ENCODE measurements at places on chromosomes 6 and 20.

DNA sequence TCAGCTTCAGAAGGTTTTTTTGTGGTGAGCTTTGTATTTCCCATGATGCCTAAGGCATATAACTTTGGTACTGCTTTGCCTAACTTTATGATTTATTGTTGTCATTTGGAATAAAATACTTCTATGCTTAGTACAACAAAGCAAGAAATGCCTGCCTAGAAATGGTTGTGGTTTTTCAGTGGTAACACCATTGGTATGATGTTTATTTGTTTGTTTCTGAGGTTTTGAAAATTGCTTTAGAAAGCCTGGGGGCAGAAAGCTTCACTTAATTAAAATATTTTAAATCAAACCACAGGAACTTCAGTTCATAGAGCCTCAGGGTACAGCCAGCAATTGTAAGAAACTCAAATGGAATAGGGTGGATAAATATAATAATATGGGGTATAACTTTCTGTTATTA lies 351.2 kb upstream of the MAP3K7 start:
- no peak for DNase-seq

GRCh38 chr20:24735263-24735662 lies 213.8 kb upstream of the CST7 start:
- DNase-seq = peak; percentile 23

DNA sequence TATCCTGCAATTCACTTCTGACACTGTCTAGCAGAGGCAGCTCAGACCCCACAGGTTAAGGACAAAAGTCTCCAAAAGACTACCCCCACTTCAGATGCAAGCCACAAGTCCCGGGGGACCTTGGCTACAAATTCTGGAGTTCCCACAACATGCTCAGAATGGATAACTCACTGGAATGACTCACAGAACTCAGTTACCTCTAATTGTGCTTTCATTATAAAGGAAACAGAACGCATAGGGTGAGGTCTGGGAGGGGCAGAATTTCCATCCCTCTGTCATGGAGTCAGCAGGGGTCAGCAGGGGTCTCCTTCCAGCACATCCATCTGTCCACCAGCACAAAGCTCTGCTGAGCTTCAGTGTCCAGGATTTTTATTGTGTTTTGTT lies 184.2 kb downstream of the CDH4 start:
- no peak for DNase-seq

DNA sequence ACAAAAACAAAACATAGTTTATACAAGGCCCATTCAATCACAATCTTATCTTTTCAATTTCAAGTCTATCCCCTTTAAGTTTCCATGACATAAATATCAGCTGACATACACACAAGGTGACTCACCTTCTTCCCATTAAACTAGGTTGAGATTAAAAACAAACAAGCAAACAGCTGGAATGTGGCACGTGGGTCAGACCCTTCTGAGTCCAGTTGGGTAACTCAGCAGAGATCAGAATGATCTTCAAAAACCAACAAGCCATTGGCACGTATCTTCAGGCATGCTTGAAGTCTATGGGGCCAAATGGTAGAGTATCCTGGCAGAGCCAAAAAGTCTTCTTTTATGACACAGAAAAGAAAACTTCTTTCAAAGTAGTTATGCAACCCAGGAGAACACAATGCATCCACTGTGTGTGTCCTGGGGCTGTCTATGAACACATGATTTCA lies 603.5 kb upstream of the CITED2 start:
- DNase-seq = no peak

DNA sequence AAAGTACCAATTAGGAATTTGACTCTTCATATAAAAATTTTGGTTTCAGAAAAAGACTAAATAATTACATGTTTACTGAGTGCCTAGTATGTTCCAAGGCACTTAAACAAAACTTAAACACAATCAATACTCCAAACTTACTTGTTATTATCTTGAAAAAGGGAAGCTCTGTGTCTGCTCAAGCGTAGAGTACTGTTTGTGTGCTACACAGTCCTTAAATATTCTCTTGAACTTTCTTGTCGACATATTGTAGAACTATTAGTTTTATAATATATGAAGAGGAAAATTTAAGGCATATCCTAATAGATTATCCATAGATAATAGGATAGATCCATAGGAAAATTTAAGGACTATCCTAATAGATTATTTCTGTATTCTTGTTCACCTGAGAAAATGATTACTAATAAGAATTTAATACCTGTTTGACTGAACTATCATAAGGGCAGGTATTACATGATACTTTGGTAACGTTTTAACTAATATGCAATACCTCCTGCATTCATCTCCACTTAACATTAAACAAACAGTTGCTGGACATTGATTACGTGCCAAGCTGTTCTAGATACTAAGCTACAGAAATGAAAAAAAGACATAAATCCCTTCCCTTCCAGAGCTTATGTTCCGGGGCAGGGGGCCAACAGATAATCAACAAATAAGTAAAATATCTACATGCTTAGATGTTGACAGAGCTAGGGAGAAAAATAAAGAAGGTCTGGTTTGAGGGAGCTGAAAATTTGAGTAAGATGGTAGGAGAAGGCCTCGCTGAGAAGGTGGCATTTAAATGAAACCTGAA lies 115.2 kb upstream of the BCLAF1 start:
- DNase-seq = no peak

DNA sequence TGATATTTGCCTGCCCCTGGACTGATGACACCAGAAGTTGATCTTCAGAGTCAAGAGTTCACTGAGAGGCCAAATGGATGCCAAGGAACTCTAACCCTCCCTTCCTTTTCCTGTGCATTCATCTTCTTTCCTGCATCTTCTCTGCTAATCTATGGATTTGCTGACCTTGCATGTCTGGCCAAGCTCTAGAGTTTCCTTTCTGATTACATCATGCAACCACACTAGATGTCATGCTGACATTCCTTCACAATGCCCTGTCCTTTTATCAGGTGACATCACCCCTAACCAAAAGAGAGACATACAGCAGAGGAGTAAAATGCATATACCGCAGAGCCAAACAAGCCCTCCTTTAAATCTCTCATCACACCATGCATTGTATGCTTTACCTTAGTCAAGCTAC lies 487.6 kb downstream of the TFAP2A start:
- DNase-seq = no peak

DNA sequence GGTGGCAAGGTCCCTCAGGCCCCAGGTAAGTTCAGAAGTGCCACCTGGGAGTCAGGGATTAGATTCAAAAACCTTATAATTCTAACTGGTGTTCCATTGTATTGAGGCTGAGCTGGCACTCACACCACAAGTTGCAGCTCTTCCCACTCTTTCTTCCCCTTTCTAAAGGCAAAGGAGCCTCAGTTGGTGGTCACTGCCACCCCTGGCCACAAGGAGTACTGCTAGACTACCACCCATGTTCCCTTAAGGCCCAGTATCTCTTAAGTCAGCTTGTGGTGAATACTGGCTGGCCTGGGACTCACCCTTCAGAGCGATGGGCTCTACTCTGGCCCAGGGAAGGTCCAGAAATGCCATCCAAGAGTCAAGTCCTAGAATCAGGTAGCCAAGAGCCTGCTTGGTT lies 421.1 kb upstream of the KHDRBS2 start:
- DNase-seq = no peak

- no peak for DNase-seq
Observed at GRCh38 chr6:94133106-94133505, 713.7 kb upstream of the EPHA7 start.

- no peak for DNase-seq
Observed at GRCh38 chr20:4113615-4114603, 98.6 kb upstream of the RNF24 start.

DNA sequence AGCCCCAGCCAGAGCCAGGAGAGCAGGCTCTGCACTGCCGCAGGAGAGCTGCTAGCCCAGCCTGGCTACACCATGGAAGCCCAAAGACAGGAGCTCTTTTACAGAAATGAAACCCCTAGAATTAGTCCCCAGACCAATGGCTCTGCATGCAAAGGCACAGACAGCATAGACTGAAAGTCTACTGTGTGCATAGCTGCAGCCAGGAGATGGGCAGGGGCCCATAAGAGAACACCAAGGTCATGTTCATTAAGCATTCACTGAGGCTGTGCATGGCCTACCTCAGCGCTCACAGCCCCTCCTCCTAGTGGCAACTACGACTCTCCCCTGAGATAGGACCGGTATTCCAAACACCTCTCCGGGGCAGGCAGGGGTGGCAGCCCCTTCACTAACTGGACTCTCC lies 34.9 kb downstream of the SNX5 start:
- no peak for DNase-seq

DNA sequence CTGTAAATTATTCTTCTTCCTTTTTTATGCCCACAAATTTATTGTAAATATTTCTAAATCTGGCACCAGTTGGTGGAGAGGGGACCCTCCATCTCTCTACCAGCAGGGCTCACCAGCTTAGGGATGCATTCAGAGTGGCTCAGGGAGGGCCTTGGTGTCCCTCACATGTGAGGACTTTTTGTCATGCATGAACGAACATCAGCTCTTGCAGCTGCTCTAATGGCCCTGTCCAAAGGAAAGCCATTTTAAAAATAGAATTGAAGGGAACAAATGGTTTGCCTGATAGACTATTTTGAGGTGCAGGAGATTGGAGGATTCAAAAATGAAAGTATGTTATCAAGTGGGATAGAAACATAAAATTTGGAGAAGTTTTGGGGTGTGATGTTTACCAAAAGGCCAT lies 37.5 kb upstream of the KLHL31 start:
- DNase-seq = no peak

DNA sequence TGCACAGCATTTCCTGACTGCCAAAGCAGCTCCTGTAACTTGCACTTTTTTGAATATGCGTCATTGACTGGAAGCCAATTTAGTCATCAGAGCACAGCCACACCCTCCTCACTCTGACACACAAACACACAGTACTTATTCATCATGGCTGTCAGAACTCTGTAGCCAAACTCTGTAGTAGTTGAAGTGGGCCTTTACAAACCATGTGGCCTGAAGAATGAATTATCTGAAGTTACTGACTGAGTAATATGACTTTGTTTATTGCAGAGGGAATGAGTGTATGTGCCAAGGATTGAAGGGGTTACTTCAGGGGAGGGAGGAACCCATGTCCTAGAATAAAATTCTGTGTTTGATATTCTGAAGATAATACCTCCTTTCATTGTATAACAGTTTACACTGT lies 102.7 kb downstream of the FIG4 start:
- no peak for DNase-seq

DNA sequence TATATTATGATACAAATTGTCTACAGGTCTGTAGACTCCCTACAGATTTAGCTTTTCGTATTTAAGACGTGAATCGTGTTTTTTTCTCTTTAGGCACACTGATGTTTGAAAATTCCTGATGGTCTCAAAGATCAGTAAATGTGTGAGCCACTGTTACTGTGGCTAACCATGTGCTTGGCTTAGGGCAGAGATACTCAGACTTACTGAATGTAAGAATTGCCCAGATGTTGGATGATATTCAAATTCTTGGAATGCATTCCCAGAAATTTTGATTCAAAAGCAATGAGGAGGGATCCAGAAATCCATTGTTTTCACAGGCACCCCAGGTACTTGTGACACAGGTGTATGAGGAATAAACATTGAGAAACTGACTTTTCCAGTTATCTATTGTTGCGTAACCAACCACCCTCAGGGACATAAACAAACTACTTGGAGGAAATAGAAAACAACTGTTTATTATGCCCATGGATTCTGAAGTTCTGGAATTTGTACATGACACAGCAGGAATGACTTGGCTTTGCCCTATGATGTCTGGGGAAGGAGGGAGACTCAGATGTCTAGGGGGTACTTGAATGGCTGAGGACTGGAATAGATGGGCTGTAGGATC lies 339.6 kb upstream of the CITED2 start:
- no peak for DNase-seq

DNA sequence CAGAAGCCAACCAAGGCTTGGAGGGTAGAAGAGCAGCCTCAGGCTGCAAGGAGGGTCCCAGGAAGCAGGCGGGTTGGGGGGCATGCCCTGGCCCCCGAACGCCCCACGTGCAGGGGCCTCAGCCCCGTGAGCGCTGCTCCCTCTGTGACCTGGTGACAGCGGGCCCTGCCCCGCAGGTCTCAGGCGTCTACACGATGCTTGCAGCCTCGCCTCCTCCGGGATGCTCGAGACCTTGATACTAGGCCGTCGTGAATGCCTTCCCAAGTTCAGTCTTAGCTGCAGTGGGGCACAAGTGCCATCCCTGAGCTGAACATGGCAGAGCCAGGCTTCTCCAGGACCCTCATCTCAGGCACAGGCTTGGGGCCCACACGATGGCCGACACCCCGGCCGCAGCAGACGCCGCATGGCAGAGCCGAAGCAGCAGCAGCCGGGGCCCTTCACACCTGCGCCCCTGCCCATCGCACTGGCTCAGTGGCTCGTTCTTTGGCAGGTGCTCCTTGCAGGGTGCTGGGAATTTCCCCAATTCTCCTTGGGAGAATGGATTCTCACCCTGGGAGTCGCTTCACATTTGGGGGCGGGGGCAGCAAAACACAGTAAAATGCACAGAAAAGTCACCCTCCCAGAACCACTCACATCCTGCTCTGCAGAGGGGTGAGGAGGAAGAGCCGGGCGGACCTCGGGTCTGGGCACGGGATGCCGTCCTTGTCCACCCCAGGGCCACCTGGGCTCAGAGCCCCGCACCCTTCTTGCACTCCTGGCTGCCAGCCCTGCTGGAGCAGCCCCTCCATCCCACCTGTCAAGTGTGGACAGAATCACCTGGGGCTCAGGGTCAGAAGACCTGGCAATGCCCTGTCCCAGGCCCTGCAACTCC lies 161.8 kb downstream of the DLL1 start:
- peak; percentile 37 for DNase-seq

DNA sequence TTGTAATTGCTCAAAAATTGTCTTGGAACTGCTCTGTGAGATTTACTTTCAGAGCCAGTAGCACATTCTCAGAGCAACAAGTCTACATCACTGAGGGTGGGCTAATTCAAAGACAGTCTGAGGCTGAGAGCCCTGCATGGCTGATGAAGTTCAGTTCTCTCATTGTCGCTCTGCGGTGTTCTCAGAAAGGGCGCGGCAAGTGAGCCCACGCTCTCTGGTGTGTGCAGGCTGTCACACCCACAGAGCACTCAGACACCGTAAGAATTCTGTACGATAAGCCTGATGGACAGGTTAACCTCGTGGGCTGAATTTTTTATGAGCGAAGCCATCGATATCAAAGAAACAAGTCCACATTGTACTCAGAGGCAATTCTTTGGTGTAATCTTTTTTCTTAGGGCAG lies 557.8 kb downstream of the HACE1 start:
- DNase-seq = no peak

- no peak for DNase-seq
Observed at GRCh38 chr6:122422614-122423267, 23.3 kb downstream of the HSF2 start.

- DNase-seq = no peak
Observed at GRCh38 chr6:26175428-26176181, 88.4 kb downstream of the HFE start.

GRCh38 chr20:10201321-10201870 lies 17.2 kb upstream of the SNAP25 start:
- no peak for DNase-seq

- no peak for DNase-seq
Observed at GRCh38 chr6:122673343-122673961, 63.2 kb downstream of the PKIB start.
